ENCODE measurements at places on chromosomes 12 and 14. TPM values are rescaled to one million over a fixed set of nuclear protein-coding genes. Genes with fewer than 3 reads are reported as not detected.

Gene IFI27
- total RNA-seq = 5.2 TPM

Gene C12orf56
- not detected for total RNA-seq

Gene KRT3
- total RNA-seq = not detected

Gene RFLNA
- not detected for total RNA-seq

Gene PDE3A
- total RNA-seq = 0.07 TPM

Gene ANG
- total RNA-seq = 0.68 TPM

Gene SLC15A4
- 42.3 TPM for total RNA-seq

Measured in activated T-helper 2 cell treated with anti-CD3 and anti-CD28 coated beads, Interferon-gamma antibody, Interleukin-2, Interleukin-4, amounts not matched to agents 10 μg/mL and 5 μg/mL and 100 μg/mL, durations not matched to agents 14 hours and 24 hours and 36 hours (primary cell).